IPS DF 6.9 (cell line): ENCODE measurements at places on chromosomes 6 and 20.

DNA sequence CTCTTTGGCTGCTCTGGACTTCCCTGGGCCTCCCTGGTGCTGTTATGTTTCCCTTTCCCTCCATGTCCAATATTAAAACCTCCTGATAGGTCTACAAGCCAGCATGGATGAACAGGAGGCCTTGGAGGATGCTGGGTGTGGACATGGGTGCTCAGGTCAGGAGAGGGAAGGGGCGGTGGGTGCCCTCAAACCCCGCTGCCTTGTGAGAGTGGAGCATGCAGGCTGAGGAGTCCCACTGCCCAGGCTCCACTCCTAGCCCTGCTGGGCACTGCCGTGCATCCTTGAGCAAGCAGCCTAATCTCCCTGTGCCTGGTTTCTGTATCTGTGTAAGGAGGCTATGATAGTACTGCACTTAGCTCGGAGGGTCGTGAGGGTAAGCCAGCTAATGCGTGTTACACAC, 18.4 kb upstream of the CCDC167 start:
- no peak for DNase-seq

DNA sequence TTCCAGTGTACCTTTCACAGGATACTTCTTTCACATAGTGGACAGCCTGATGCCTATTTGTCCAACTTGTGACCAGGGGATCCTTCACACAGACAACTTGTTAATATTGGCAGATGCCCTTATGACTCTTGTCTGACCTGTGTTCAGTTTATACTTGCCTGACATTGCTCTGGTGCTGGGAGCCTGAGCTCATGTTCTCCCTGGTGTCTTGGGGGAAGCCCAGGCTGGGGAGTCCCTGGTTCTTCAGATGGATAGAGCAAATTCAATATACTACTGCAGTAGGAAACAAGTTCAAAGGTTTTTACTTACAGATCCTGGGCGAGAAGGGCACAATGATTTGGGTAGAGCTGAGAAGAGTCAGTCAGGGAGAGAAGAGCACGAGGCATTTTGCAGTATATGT, 76.1 kb downstream of the NKAIN2 start:
- DNase-seq: no peak

GRCh38 chr6:44219053-44219814, 2.5 kb downstream of the MYMX start:
- no peak for DNase-seq

- DNase-seq: no peak
These were observed 102.7 kb downstream of the AGPAT4 start for GRCh38 chr6:161171207-161171606.

GRCh38 chr6:27297484-27297856, 14.6 kb downstream of the POM121L2 start:
- DNase-seq: no peak

DNA sequence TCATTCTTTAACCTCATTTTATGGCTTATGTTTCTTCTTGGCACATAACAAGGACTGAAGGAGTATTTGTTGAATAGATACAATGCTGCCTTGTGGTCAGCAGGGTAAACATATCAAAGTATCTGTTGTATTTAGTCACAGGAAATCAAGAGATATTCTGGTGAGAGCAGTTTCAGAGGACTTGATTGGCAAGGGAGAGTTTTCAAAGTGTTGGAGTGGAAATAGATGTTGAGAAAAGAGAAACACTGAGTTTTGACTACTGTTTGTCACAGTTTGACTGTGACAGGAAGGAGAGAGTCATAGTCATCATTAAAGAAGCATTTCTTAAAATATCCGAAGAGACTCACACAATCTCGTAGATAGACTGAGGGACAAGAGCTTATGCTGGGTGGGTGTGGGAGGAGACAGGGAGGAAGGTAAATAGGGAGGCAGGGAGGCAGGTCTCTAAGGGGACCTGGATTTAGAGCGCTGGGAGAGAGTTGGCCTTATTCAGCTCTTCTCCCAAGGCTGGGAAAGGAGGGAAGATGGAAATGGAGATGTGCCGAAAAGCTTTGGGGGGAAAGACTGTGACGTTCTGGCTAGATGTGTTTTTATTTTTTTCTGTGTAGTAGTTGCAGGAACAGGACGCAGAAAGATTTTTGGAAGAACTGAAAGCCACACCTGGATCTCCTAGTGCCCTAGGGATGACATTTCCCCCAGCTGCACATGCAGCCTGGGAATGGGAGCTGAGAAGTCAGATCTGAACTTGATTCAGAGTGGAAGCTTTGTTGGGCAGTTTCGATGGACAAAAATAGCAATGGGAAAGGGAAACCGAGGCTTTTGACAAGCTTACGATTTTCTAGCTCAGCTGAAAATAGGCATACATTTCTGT, 65.0 kb upstream of the IFNGR1 start:
- no peak for DNase-seq

DNA sequence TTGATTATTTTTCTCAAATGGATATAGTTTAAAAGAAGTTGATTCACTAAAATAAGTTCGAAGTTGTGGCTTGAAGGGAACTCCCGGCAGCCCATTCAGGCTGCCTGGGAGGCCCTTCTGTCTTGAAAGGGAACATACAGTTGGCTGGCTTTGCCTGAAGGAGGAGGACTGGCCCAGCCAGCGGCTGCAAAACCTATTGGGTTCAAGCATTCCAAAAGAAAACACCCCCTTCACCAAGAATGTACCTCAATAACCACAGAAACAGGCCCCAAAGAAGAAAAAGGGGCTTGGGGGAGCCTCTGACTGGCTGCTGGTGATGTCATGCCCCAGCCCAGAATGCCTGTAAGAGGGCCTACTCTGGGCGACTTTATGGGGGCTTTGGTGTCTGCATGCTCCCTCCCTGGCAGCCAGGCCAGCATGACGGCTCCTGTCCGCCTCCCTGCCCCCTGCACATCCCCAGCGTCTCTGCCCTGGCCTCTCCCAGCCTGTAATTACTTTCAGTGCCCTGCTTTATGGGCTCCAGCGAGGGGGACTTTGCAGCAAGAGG, 36.5 kb downstream of the MAFB start:
- no peak for DNase-seq
